CD4-positive, alpha-beta T cell treated with Interleukin-10 for 1 hour (primary cell): ENCODE measurements at places on chromosomes 11 and 22.

GRCh38 chr11:113138731-113139130 lies 175.7 kb upstream of the TTC12 start:
- DNase-seq: no peak

- DNase-seq: no peak
Measured at GRCh38 chr11:14253840-14254239, 105.1 kb downstream of the RRAS2 start.

GRCh38 chr11:130897262-130898182 lies 18.8 kb downstream of the SNX19 start:
- DNase-seq: no peak

GRCh38 chr11:15972838-15973237 lies 383.5 kb downstream of the SOX6 start:
- no peak for DNase-seq

DNA sequence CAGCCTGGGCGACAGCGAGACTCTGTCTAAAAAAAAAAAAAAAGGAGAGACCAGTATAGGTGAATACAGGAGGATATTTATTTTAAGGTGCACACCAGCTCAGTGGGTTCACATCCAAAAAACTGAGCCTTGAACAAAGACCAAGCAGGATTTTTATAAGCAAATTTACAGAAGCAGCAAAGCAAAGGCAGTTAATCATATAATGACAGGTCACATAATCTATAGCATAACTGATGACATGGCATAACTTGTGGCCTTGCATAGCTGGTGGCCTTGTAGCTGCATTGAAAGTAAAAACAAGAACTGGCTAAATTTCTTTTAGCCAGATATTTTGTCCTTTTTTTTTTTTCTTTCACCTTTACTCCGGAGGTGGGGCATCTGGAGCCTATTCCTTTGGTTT lies 2.7 kb upstream of the PLAAT3 start:
- no peak for DNase-seq

DNA sequence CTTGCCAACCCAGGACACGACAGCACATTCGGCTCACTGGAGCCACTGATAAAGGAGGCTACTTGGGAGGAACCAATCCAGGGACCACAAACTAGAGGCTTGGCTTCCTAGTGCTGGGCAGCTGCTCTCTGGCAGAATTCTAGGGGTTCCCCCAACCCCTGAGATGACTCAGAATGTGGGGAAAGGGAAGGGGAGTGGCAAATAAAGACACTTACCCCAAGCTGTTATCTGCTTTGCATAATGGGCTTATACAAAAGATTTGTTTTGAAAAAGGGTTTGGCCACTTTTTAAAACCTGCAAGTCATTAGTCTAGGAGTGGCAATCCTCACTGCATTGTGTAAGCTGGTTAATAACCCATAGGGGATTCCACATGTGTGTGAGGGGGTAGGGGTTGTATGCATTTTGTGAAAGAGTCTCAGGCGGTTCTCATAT lies 64.1 kb upstream of the LMO1 start:
- DNase-seq: peak; percentile 3

- DNase-seq: no peak
Measured at GRCh38 chr22:19810381-19811201, 44.1 kb downstream of the GNB1L start.

- no peak for DNase-seq
Measured at GRCh38 chr11:75924966-75925784, 110.2 kb downstream of the UVRAG start.

- DNase-seq: no peak
Measured at GRCh38 chr11:92390783-92391182, 166.2 kb downstream of the FAT3 start.

- no peak for DNase-seq
Measured at GRCh38 chr11:22415476-22415875, 77.3 kb downstream of the SLC17A6 start.

DNA sequence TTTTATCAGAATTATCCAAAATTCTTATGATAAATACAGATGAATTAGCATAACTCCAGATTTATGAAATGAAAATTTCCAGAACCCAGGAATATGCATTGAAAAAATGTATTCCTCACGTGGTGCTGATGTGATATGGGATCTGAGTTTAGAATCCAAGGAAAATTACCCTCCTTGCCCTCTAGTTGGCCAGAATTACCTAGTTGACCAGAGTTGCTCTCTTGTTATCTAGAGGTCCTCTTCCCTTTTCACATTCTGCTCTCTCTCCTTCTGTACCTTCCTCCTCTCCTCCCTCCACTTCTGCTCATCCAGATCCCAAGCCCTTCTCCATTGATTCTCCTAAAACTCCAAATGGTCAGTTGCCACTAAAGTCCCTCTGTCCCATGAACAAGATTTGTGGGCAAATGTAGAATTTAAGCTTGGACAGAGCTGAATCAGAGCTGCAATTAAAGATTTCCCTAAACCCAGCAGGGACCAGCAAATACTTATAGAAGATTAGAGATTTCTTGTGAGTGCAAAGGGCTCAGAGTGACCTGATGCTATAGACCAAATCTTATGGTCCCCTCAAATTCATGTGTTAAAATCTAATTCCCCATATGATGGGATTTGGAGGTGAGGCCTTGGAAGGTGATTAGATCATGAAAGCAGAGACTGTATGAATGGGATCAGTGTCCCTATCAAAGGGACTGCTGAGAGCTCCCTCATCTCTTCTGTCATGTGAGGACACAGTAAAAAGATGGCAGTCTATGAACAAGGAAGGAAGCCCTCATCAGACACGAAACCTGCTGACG lies 103.2 kb upstream of the IGLL5 start:
- no peak for DNase-seq

DNA sequence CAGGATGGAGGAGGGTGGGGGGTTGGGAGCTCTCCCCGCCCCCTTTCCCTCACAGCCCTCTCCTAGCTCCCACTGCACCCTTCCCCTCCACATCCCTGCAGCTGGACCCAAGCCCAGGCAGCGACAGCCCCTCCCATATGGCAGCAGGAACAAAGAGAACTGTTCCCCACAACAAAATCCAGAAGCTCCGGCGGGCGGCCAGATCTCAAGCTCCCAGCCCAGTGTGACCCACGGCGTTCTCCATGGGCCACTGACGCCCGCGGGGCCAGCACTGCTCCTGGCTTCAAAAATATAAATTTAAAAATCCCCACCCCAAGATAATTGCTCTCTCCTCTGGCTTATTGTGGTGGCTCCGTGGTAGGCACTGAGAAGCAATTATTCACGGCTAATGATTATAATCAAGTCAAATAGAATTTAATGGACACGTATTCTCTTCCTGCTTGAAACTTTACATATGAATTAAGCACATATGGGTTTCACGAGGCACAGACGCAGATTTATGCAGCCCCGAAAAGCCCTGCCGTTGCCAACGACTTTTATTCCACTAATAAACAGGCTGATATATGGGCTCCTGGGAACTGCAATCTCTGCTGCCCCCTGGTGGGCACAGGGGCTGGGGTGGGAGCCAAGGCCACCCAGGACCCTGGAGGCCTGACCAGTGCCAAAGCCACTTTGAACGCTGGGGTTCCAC lies 17.5 kb downstream of the MACROD1 start:
- peak; percentile 77 for DNase-seq

DNA sequence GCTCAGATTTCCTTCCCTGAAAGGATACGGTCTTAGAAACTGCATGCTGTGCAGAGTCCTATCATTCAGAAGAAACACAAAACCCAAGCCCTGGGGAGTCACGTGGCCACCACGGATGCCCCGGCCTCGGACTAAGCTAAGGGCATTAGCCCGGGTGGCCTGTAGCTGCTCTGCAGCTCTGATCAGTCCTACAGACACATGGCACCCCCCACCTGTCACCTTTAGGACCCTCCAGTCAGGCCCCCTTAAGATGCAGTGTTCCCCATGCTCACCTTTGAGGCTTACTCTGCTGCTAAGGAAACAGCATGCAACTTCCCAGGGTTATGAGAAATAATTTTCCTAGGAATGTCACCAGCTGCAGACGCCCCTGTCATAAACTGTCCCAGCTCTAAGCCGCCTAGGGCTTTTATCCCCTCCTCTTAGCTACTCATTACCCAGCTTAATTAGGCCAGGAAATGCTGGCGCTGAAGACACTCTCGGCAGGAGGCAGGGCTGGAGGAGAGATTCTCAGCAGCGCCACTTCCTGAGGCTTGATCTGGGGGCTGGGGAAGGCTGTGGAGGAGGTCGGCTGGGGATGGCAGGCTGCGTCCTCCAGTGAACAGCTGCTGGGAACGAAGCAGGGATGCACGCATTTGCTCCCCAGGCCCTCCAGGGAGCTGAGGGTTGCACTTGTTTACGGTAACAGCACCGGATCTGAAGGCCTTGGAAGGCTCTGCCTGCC lies 47.2 kb upstream of the ADA2 start:
- DNase-seq: peak; percentile 9

- DNase-seq: no peak
Measured at GRCh38 chr11:74742070-74742469, 6.6 kb upstream of the RNF169 start.

- no peak for DNase-seq
Measured at GRCh38 chr11:33588056-33588455, 112.6 kb downstream of the C11orf91 start.

DNA sequence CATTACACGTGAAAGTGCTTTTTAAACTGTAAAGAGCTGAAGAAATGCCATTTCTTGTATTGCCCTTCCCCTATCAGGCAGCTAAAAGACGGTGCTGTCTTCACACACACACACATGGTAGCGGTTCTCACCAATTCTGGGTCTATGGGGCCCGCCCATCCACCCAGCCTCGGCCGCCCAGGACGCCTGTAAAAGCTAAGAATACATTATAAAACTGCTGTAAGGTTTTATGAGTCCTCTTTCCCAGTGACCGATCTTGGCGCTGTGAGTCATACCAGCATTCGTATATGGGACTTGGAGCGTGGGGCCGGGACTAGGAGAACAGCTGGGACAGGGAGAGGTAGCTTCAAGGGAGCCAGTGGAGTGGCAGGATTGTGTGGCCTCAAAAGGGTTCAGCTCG lies 149.7 kb upstream of the CADM1 start:
- DNase-seq: no peak

- no peak for DNase-seq
Measured at GRCh38 chr11:128625746-128626145, 38.4 kb upstream of the ETS1 start.

DNA sequence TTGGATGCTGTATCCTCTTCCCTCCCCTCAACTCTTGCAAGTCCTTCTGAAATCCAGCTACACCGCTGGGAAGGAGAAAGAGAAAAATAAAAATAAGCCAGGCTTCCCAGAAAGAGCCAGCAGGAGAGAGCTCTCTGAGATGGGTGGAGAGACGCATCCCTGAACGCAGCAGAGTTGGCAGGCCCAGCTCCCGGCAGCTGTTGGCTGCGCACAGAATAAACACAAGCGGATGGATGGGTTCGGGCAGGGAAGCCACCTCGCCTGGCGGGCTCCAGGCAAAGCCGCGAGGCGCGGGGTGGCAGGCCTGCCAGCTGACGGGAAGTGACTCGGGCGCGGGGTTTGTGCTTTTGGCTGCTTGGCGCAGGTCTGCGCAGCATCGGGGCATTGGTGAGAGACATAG lies 537.7 kb downstream of the MIAT start:
- no peak for DNase-seq

GRCh38 chr11:111912535-111912934 lies at the start of gene HSPB2:
HSPB2 (plus strand) TSS chr11:111912734; CDS start chr11:111912830, 96 bp downstream.
- DNase-seq: no peak

DNA sequence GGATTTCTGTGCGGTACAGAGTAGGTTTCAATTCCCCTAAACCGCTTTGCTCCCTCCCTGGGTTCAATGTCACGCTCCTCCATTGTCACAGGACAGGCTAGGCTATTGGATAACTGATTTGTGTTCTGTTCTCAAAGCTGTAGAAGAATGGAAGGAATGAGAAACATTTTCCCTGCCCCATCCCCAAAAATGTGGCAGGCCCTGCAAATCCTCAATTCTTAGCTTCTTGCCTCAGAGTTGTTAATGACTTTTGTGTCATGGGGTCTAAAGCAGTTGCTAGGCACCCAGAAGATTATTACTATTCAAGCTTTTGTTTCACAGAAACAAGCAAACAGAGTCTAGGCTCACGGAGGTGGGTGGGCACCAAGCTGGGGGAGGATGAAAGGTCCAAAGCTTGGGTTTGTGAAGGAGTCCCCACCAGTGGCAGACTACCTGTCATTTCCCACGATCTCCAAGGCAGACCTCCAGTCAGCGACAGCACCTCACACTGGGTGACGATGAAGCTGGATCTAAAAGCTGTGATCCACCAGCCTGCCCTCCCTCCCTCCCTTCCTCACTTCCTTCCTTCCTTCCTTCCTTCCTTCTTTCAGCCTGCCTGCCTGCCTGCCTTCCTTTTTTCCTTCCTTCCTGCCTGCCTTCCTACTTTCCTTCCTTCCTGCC lies 1080.2 kb downstream of the OPCML start:
- no peak for DNase-seq

GRCh38 chr22:33303099-33303498 lies 244.9 kb upstream of the SYN3 start:
- no peak for DNase-seq

GRCh38 chr11:8329847-8330361 lies 66.2 kb upstream of the LMO1 start:
- DNase-seq: no peak

GRCh38 chr22:44326491-44326885 lies 13.7 kb upstream of the SHISAL1 start:
- no peak for DNase-seq

DNA sequence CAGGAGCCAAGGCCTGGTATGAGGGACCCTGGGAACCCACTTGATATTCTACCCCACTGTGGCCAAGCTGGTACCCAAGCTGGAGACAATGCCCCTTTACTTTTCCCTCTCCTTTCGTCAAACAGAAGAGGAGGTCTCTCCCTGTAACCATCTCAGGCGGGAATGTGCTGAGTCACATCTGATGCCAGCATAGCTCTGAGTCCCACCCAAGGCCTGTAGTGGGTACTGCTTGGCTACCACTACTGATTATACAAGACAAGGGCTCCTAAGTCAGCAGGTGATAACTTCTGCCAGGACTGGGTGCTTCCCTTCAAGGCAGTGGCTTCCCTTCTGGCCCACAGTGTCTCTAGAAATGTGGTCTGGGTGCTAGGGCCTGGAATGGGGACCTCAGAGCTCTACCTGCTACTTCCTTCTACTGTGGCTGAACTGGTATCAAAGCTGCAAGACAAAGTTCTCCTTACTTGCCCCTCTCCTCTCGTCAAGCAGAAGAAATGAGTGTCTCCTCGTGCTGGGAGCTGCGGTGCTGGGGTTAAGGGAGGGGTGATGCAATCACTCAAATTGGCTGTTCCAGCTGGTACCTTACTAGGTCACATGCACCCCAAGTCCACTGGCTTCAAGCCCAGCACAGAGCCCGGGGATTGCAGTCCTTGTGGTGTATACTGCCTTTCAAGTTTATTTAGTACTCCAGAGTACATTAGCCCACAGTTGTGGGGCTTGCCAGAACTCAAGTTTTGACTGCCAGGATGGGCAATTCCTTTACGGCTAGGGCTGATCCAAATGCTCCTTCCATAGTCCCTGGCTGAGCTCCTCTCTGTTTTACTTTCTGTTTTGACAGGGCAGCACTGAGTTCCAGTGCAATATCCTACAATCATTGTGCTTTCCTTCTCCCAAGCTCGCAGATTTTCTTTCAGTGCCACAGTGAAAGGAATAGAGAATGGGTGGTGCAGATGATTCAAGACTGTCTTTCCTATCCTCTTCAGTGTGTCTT lies 419.7 kb upstream of the CNTN5 start:
- DNase-seq: no peak

DNA sequence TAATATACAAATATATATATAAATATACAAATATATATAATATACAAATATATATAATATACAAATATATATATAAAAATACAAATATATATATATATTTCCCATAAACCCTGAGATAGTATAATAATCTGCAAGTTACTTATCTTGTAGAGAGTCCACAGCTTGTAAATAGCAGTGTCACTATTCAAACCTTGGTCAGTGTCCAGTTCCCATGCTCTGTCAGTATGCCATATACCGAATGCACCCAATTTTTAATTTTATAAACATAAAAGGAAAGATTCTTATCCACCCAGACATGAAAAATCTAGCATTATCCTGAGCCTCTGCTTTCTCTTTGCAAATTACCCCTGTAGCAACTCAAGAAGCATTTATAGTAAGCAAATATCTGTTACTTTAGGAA lies 21.6 kb upstream of the CTSC start:
- DNase-seq: no peak
